ENCODE measurements at places on chromosomes 3 and 15. TPM values are rescaled to one million over a fixed set of nuclear protein-coding genes. Genes with fewer than 3 reads are reported as not detected.

The ROPN1 gene
- not detected for total RNA-seq

GRCh38 chr15:75356517-75356916 is 9.7 kb downstream of the NEIL1 start:
- DNase-seq = no peak

DNA sequence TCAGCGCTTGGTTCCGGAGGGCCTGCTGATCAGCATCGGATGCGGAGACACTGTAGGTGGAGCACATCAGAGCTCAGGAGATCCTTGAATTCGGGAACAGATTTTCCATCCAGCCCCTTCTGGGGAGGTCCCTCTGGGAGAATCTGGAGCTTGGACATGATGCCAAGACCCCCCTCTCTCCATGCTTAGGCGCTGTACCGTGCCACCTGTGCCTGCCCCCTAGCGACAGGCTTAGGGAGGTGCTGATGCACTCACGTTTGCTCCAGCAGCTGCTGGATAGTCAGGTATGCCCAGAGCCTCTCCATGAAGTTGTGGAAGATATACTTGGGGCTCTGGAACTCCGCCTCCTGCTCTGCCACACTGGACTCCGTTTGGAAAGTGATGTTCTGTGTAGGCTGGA is 9.7 kb downstream of the ITIH4 start:
- no peak for DNase-seq

GRCh38 chr3:167918008-167918596 is 177.6 kb downstream of the GOLIM4 start:
- DNase-seq = no peak

GRCh38 chr3:179861292-179861691 is 175.4 kb downstream of the PEX5L start:
- DNase-seq = no peak

GRCh38 chr3:18369551-18370185 is 55.5 kb downstream of the SATB1 start:
- no peak for DNase-seq

The SGO1 gene
- 6.9 TPM for total RNA-seq

The CD200R1 gene
- not detected for total RNA-seq

GRCh38 chr3:45796902-45797637 is 734 bp upstream of the SLC6A20 start:
- DNase-seq = no peak

DNA sequence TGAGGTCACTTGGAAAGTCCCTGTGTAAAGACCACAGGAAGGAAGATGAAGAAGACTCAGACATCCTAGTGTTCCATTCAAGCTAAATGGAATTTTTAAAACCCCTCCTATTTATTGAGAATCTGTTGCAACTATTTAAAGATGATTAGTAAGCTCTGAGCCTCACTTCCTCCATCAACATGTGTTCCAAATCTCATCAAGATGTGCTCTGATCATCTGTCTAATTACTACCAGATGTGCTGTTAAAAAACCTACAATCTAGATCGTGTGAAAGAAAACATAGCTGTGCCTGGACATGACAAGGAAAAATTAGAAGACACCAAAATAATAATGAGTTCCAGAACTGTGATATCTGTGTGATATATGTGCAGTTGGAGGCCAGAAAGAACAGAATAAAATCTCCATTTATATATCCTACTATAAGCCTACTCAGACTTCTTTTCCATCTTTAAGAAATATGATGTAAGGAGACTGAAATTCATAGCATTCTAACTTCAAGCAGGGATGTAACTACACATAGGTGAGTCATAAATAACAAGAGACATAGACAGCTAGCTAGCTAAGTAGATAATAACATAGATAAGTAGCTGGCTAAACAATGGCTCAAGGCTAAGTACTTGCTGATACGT is 7.8 kb downstream of the XPC start:
- DNase-seq = no peak

GRCh38 chr15:35281515-35281914 is 196.4 kb upstream of the NANOGP8 start:
- no peak for DNase-seq

The ACSBG1 gene
- total RNA-seq = not detected

DNA sequence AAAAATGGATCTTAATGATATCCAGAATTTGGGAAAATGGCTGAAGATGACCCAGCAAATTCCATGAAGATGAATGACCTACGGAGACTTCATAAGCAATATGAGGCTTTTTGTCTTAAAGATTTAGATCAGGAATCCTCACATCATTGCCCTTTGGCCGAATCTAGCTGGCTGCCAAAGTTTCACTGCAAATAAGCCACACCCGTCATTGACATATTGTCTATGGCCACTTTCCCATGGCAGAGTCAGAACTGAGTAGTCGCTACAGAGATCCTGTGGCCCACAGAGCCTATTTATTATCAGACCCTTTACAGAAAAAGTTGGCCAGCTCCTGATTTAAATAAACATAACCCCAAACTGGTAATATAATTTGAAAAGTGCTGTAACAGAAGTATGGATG is 307.4 kb upstream of the RARB start:
- no peak for DNase-seq

DNA sequence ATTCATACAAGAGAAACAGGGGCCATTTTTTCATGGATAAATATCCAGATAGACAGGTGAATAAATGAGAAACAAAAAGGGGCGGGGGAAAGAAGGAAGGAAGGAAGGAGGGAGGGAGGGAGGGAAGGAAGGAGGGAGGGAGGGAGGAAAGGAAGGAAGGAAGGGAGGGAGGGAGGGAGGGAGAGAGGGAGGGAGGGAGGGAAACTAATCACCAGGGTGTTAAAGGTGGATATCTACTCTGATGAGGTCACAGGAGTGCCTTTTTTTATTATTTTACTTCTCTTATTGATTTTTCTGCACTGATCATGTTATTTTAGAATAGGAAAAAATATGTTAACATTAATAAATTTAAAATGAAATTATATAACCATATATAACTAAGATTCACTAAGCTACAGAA is 10.4 kb upstream of the VEPH1 start:
- DNase-seq = no peak

The GOLGA6D gene
- not detected for total RNA-seq

- no peak for DNase-seq
Observed at GRCh38 chr3:143888846-143889245, 40.6 kb upstream of the SLC9A9 start.

- no peak for DNase-seq
Observed at GRCh38 chr15:73969151-73969759, 22.8 kb downstream of the STOML1 start.

DNA sequence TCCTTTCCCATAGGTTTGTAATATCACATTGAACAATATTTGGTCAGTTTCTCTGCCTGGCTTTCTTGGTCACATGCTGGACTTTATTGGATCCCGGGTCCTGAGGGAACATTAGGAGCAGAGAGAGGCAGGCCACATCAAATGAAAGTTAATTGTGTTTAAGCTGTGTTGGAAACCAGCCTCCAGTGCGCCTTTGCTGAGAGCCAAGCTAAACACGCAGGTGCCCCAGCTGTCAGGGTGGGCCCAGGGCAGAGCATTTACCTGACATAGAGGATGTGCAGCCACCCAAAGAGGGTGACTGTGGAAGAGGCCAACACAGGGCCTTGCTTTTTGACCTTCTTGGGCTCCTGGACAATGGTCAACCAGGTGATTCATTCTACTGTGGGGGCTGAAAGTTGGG is 149.3 kb downstream of the EBLN2 start:
- DNase-seq = no peak

DNA sequence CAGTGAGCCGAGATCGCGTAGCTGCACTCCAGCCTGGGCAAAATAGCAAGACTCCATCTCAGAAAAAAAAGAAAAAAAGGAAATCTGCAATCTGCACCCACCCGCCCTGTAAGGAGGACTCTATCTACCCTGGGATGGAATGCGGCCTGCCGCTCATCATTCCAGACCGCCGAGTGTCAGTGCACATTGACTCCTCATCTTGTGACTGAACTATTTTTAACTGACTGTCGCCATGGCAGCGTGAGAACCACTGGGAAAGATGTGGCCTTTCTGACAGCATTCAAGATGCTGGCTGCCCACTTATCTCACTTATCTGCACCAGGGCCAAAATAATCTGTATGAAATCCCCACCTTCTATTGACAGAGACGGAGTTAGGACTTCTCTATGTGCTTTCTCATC is 38.8 kb upstream of the ANKRD34C start:
- no peak for DNase-seq

The GRIP2 gene
- total RNA-seq = not detected

- no peak for DNase-seq
Observed at GRCh38 chr3:72960812-72961518, 35.6 kb upstream of the PPP4R2 start.
